ENCODE measurements at places on chromosomes 13 and 19.

GRCh38 chr13:21590231-21590630 is 13.7 kb downstream of the MICU2 start:
- DNase-seq = no peak

DNA sequence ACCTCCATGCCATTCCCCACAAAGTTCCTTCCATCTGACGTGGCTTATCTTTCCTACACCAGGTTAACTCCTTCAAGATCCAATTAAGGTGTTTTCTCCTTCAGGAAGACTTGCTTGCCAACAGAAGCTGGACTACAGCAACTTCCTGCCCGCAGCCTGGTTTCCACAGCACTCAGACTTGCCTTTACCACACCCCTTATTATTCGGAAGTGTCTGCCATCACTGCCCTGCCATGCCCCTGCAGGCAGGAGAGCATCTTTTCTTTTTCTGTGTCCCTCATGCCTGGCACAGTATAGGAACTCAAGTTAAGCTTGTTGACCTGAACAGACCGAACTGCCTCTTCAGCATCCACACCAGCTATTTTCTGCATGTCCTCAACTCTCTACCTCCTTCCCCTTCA is 168.0 kb downstream of the FOXO1 start:
- no peak for DNase-seq

DNA sequence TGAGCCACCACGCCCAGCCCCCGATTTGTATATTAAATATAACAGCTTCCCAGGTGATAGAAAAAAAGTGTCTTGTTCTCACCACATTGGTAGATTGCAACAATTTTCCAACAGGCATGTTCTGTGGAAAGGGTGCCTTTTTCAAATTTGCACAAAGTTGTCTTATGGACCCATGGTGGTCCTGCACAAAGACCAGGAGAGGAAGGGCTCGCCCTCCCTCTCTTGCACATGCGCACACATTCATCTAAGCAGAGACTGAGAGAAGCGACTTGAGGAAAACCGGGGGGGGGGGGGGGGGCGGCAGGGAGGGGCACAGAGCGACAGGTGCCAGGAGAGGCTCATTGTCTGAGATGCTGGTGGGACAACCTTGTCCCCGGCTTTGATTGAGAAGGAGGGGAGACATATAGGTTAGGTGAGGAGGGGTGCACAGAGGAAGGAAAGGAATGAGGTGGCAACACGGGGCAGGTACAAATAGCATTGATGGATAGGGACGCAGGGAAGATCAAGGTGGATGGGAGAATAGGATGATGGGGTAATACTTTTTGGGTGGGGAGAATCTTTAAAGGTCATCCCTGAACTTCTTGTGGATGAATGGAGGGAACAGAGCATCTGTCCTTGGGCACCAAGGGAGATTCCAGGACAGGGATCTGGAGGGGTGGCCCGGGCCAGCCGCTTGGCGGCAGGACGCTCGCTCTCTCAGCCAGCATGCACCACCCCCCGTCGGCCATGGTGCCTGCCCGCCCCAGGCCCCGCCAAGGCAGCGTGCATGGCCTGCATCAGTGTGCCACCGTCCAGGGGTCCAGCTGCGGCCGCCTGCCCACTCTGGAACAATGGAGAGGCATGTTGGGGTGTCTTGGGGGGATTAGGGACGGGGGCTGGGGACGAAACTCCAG is 76.0 kb downstream of the IER2 start:
- DNase-seq = no peak

DNA sequence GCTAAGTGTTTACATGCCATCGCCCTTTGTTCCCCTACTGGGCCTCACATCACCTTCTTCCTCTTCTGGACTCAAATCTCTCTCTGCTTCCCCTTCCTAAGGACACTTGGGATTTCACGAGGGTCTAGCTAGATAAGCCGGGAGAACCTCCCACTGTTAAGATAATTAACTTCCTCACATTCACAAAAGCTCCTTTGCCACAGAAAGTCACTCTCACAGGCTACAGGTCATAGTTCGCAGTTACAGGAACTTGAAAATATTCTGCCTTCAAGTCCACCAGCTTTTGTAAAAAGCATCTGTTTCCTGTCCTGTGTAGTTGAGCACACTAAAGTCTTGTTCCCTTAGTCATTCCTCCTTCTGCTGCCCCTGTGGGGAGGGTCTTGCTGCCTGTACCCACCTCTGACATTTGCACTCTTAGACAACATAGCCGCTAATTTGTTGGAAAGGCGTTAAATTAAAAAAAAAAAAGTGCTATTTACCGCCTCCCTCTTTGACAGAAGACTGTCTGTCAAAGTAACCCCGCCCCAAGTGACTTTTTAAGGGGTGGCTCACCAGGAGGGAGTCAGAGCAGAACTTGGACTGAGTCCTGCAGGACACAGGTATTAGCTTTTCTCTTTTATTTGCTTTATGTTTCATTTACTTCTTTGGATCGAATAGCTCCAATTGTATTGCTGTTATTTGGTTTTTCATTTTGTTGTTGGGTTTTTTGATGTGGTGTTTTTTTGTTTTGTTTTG is 26.8 kb upstream of the CEACAM21 start:
- DNase-seq = no peak

- DNase-seq = no peak
Measured at GRCh38 chr19:29551774-29552173, 26.0 kb downstream of the VSTM2B start.

Measured in posterior cingulate gyrus (tissue), 11 donors.